ENCODE measurements at places on chromosomes 2 and 18.

DNA sequence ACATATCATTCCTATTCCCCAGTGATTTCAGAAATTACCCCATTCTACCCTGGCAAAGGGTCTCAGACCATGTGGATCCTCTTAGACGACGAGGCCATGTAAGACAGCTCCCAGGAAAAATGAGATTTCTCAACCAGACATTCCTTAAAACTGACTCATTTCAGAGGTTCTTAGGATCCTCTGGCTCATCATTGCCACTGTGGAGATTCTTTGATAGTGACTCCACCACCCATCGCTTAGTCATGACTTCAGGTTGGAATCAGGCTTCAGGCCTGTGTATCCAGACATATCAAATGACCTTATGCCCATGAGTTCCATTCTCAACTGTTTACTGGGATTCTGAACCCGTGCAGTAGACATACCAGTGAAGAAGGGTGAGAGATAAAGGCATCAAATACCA, 245.6 kb upstream of the TCF4 start:
- no peak for DNase-seq

GRCh38 chr2:42523341-42523740, 29.6 kb upstream of the KCNG3 start:
- no peak for DNase-seq

- no peak for DNase-seq
These were observed 1563.0 kb downstream of the SUCLG1 start for GRCh38 chr2:82896117-82896516.

DNA sequence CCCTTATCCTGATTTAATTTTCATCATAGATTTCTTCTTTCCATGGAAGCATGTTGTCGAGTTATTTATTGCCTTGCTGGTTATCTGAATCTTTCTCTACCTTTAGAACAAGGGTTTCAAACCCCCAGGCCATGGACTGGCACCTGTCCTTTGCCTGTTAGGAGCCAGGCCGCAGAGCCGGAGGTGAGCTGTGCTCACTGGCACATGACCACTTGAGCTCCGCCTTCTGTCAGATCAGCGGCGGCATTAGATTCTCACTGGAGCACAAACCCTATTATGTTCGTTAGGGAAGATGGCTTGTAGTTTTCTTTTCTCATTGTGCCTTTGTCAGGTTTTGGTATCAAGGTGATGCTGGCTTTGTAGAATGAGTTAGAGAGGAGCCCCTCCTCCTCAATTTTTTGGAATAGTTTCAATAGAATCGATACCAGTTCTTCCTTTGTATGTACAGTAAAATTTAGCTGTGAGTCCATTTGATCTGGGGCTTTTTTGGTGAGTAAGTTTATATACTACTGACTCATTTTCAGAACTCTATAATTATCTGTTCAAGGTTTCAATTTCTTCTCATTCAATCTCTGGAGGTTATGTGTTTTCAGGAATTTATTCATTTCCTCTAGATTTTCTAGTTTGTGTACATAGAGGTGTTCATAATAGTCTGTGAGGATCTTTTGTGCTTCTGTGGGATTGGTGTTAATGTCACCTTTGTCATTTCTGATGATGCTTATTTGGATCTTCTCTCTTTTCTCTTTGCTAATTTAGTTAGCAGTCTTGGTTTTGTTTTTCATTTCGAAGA, 668.0 kb upstream of the FAM98A start:
- no peak for DNase-seq

DNA sequence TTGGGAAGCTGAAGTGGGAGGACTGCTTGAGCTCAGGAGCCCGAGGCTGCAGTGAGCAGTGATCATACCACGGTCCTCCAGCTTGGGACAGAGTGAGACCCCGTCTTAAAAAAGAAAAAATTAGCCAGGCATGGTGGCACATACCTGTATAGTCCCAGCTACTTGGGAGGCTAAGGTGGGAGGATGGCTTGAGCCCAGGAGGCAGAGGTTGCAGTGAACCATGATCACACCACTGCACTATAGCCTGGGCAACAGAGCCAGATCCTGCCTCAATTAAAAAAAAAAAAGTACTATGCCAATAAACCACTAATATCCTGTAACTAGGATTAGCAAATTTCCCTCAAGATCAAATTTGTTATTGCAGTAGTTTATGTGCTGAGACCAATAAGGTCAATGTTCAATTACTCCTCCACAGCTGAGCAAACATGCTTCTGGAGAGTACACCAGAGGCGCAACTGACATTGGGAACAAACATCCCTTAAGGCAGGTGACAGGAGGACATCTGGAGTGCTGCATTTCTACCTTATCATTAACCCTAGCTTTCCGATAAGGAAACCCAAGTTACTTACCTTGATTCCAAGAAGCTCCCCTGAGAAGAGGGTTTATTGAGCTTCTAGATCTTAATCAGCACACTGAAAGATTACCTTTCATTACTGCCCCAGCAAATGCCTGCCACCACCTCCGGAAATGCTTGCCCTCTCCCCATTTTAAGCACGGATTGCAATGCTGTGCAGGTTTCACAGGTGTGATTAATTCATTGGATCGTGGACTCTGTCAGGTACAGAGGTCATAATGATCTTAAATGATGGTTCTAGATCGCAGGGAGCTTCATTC, 26.2 kb downstream of the MGAT4A start:
- peak; percentile 84 for DNase-seq

DNA sequence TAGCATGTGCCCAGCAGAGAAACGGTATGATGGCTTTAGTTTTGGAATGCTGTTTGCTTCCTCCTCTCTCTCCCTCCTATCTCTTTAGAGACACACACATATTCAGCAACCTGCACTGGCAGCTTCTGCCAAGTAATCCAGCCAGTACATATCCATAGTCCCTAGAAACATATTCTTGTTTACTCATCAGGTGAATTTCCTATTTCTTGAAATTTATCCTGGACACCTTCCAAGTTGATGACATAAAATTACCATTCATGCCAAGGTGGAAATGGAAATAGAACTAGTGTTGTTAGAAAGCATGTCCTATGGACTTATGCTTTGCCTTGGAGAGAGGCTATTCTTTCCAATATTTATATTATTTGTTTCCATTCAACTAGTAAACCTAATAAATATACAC, 50.9 kb upstream of the RGPD4 start:
- no peak for DNase-seq

DNA sequence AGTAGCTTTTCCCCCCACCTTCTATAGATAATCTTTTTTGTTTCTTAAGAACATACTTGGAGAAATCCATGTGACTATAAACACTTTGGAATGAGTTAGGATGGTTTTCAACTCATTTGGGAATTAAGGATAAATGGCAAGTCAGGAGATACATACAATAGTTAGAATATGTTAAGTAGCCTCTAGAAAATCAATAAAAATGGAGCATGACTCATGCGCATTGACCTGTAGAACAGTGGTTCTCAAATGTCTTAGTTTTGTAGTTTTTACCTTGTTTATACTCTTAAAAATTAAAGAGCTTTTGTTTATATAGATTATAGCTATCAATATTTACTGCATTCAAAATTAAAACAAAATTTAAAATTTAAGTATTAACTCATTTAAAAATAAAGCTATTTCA, 24.7 kb downstream of the NUP35 start:
- no peak for DNase-seq

DNA sequence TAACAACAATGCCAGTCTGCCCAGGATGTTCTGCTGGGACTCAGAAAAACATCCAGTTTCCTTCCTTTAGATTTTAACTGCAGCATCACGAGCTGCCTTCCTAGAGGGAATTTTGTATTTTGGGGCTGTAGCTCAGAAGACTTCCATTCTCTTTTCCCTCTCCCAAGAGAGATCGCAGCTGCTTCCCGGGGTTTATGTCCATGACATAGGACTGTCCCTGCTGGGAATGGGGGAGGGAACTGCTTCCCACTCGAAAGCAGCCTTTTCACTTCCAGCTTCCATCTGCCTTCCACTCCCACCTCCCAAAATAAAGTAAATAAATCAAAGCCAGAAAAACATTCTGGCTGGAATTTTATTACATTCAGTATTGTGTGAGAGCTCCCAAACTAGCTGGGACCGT, 52.4 kb downstream of the LIMS1 start:
- no peak for DNase-seq

GRCh38 chr2:14148216-14148615, 484.3 kb upstream of the LRATD1 start:
- DNase-seq, result no peak

DNA sequence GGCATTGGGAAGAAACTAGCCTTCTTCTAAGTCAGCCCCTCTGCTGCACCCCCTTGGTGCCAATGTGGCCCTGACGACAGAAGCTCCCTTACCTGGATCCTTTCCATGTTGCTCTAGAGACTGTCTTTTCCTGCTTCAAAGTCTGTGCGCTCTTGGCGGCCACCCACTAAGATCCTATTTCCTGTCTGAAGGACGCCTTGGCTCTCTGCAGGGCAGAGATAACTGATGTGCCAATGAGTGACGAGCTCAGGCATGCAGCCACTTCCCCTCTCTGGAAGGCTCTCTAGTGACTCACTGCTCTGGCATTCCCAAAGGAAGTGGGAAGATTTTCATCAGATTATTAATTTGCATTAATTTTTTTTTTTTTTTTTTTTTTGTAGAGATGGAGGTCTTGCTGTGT, 273.5 kb downstream of the CDH20 start:
- DNase-seq, result no peak

DNA sequence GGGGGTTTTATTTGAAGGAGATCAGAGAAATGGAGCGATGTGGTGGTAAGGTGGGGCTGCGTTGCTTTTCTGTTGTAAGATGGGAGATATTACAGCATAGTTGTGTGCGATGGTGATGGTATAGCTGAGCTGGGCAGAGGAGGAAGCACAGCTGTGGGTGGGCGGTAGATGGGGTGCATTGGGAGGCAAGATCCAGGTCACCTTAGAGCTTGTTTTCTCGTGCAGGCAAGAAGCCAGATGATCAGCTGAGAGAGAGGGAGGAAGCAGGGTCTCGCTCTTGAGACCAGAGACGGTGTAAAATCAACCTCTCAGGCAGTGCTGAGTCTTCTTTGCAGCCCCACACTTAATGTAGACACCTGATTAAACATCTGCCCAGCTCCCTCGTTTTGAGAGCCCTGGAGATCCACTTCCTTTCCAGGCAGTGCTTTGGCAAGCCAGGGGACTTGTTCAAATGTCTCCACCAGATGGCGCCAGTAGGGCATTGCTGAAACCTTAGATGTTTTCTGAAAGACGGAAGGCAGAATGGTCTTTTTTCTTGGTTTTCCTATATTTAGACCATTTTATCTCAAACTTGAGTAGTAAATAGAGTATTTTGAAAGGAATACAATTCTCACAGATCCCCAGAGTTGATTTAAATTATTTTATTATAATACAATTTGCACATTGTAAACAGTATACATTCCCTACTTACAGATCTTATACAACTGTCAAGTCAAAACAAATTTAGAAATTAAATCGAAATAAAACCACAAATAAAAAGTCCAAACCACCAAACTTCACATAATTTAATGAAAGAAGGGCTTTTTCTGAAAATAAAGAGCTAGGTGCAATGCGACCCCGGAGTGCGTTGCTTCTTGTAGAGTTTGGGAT, 21.1 kb upstream of the LYPD6B start:
- DNase-seq, result no peak

DNA sequence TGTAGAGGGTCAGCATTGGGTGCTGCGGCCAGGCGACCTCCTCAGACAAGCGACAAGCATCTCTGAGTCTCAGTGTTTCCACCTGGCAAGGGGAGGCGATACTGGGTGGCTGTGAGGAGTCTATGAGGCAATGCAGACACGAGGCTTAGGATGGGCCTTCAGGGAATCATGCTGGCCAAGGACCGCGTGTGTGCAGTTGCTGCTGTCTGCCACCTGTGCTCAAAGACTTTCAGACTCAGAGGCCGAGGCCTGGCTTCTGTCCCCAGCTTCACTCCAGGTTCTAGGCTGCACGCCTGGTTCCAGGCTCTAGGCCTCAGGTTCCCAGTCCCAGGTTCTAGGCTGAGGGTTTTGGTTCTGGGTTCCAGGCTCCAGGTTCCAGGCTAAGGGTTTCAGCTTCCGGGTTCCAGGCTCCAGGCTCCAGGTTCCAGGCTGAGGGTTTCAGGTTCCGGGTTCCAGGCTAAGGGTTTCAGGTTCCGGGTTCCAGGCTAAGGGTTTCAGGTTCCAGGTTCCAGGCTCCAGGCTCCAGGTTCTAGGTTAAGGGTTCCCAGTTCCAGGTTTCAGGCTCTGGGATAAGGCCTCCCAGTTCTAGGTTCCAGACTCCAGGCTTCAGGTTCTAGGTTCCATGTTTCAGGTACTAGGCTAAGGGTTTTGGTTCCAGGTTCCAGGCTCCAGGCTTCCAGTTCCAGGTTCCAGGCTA, 14.8 kb downstream of the LRRFIP1 start:
- no peak for DNase-seq

- no peak for DNase-seq
These were observed 74.6 kb downstream of the PDE11A start for GRCh38 chr2:177998006-177998405.

DNA sequence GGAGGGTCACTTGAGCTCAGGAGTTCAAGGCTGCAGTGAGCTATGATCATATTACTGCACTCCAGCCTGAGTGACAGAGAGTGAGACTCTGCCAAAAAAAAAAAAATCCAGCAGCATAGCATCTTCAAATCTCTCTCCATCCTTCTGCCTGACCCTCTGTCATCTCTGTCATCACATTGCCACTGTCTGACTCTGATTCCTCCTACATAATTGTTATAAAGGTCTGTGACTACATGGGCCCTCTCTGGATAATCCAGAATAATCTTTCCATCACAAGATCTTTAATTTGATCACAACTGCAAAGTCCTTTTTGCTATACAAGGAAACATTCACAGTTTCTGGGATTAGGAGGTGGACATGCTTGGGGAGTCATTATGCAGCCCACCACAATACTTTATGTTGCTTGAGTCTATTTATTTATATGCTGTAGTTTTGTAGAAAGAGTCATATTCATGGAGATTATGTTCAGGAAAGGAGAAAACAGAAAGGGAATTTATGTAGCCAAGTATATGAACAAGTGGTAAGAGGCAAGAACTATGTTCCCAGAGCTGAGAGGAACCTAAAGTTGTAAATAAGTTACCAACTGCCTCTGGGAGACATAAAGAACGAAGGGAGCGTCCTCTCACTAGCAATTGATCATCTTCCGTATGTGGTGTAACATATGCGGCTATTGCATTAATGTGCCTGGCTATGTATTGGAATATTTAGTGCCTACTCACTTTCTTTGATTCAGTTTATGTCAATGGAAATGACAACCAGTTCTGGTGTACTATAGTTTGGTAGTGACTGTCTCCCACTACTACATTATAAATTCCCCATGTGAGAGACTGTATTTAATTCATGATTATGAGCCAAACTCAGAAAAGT, 21.5 kb downstream of the RND3 start:
- no peak for DNase-seq

- no peak for DNase-seq
These were observed 77.5 kb downstream of the MAP4K3 start for GRCh38 chr2:39359453-39360038.

GRCh38 chr18:7598167-7599047, 31.3 kb downstream of the PTPRM start:
- no peak for DNase-seq

DNA sequence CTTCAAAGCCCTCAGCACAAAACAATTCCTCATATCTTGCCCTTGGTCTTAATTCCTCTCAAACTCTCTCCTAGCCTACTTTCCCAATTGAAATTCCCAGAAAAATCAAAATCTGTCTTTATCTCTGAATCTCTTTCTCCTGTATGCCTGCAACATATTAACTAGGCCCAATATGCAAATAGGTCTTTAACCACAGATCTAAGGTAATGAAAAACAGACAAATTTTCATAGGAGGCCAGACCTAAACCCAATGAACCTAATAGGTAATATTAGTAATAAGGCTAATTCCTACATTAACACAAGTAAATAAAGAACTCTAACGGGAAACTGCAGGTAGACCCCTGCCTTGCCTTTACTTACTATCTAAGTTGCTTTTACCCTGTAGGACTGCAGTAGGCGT, 41.4 kb downstream of the WDR33 start:
- DNase-seq, result no peak
